ENCODE measurements at places on chromosomes 12 and 14.

DNA sequence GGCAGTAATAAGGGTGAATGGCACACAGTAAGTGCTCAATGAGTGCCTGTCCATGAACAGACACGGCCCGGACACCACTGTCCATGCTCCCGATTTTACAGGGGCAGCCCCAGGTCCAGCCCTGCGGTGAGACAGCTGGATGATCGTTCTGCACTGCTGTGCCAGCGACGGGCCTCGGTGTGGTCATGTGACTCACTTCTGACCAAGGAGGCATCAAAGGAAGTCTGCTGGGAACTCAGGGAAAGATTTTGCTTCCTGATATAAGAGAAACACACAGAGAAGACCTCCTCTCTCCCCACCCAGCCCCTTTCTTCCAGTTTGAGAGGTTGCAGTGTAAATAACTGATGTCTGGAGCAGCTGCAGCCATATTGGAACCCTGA is 126.6 kb downstream of the SCARB1 start:
- DNase-seq, result no peak

DNA sequence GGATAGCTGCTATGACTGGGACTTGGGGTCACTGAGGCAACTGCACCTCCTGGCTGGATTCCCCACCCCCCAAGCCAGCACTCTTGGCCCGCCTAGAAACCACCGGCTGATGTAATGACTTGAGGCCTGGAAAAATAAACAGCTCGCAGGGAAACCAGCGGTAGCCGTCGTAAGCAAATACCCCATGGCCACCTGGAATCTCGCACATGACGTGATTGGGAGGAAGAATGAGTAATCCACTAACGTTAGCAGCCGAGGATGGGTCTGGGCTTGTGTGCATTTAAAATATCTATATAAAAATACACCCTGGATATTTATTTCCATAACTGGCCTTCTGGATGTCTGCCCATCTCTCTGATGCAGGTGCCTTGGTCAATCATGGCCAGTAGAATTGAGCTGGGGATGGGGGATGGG is 120.1 kb downstream of the SMOC1 start:
- no peak for DNase-seq

- peak; percentile 76 for DNase-seq
These were observed 1.5 kb downstream of the CIPC start for GRCh38 chr14:77099425-77100167.

GRCh38 chr14:35482994-35483515 is 50.9 kb upstream of the INSM2 start:
- DNase-seq, result no peak

- no peak for DNase-seq
These were observed 6.7 kb upstream of the PLD4 start for GRCh38 chr14:104917993-104918392.

DNA sequence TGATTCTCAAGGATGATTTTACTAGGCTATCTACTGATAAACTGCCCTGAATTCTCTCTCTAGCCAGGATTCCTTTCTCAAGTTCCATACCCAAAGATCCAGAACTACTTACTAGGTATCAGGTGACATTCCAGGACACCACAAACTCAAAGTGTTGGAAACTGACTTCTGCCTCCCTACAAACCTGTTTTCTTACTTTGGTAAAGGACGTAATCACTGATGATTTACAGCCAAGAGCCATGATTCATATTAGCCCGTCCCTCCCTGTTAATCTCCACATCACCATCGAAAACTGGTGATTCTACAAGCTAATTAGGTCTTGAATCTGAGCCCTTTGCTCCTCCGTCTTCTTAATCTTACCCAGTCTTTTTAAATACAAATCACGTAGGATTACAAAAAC is 1.0 kb upstream of the ATG14 start:
- DNase-seq, result no peak

GRCh38 chr14:71780075-71780474 is 152.2 kb upstream of the RGS6 start:
- DNase-seq, result no peak

DNA sequence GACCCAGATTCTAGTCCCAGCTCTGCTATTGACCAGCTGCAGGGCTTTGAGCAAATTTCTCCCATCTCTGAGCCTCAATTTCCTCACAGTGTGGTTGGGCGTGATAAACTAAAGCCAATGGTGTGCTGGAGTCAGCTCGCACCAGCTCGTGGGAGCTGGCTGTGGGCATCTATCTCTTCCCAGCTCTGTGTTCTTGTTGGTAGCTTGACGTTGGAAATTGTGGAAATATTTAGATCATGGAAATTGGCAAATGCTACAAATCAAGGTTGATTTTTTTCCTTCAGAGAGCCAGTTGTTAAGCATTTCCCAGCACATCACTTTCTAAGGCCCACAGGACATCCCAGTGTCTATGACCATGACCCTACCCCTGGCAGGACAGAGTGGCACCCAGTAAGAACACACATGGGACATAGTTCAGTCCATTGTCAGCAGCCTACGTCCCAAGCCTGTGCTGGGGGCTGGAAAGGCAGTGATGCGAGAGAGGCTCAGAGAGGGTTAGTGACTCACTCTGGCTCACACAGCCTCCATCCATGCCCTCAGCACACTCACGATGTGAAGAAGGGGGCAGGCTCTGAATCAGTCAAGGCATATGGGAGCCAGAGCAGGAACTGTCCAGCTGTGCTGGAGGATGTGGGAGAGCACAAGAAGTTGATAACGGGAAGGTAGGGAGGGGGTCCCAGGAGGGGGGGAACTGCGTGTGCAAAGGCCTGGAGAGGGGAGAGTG is 77.6 kb downstream of the LGMN start:
- DNase-seq, result no peak

- no peak for DNase-seq
These were observed 965 bp upstream of the SMOC1 start for GRCh38 chr14:69878251-69878650.

GRCh38 chr12:23108957-23109356 is 484.0 kb downstream of the ETNK1 start:
- DNase-seq, result no peak

- no peak for DNase-seq
These were observed 54.7 kb upstream of the EIF5 start for GRCh38 chr14:103279142-103280025.

DNA sequence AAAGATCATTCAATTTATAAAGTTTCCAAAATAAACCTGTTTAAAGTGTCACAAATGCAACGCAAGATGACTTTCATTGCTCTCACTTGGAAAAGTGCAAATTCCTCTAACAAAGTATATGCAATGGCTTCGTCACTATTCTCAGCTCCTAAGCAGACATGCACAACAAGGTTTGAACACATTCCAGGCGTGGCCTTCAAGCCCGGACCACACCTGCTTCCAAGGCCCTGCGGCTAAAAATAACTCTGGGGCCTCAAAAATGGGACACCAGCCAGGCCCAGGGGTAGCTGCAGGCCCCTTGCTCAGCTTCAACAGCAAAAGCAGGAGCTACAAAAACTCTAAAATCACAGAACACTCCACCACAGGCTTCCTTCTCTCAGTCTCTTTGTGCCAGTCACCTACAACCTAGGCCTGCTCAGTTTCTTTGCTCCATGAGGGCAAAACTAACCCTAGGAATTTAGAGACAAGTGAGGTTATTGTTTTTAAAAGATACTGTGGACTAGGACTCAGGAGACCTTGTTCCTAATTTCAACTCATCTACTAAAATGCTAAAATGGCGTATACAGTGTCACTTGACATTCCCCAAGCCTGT is 29.3 kb downstream of the DUSP16 start:
- DNase-seq, result no peak

- DNase-seq, result no peak
These were observed 7.6 kb downstream of the SLC7A8 start for GRCh38 chr14:23175823-23176222.

- no peak for DNase-seq
These were observed 40.5 kb downstream of the TSPAN11 start for GRCh38 chr12:30967026-30967425.

DNA sequence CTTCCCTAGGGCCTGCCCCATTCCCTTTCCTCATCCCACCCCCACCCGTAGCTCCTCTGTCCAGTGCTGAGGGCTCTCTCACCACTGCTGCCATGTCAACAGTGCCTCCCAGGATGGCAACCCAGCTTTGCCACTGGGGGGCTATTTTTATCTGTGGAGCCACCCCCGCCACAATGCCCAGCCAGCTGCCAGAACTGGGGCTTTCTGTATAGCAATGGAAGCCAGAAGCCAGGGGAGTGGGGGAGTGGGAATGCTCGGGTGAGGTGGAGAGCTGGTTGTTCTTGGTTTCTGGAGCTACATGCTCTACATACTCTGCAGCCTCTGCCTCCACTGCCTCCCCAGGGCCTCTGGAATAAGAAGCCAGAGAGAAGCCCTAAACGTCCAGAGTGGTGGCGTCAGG is 8.9 kb downstream of the PDE1B start:
- no peak for DNase-seq

- DNase-seq, result no peak
These were observed 353.9 kb downstream of the GRIN2B start for GRCh38 chr12:13627536-13627935.

DNA sequence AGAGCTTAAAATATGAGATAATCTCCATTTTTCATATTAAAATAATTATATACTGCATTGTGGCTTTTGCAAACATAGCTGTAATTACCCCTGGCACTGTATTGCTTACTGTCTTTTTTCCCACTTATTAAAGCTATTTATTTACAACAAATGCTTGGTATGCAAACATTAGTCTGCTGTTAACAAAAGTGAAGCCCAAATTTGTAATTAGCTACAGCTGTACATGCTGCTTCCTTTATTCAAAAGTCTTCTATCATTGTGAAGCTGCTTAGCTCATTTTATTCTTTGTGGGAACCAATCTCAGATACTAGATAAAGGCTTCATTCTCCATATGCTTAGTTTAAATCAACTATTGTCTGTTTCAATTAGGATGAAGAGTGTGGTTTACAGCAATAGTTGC is 425.8 kb upstream of the FOXG1 start:
- DNase-seq, result no peak

- no peak for DNase-seq
These were observed 1.2 kb downstream of the DDIT3 start for GRCh38 chr12:57518920-57519795.

DNA sequence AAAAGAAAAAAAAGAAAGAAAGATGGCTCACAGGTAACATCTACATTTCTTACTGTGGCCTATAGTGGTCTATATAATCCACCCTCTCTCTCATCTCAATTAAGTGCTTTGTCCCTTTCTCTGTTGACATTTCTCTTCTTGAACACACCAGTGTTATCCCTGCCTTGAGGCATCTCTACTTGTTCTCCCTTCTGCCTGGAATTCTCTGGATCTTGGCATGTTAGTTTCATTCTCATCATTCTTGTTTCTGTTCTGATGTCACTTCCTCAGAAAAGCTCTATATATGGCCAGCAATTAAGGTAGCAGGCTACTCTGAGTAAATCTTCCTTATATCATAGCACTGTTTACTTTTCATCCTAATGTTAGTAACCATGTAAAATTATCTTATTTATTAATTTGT is 155.7 kb upstream of the PDZRN4 start:
- no peak for DNase-seq

GRCh38 chr12:113829212-113829611 is 136.9 kb downstream of the RBM19 start:
- DNase-seq, result no peak

- no peak for DNase-seq
These were observed 5.3 kb downstream of the NAV3 start for GRCh38 chr12:77835969-77836368.

GRCh38 chr14:103526914-103527248 is 2.1 kb upstream of the TRMT61A start:
- no peak for DNase-seq

DNA sequence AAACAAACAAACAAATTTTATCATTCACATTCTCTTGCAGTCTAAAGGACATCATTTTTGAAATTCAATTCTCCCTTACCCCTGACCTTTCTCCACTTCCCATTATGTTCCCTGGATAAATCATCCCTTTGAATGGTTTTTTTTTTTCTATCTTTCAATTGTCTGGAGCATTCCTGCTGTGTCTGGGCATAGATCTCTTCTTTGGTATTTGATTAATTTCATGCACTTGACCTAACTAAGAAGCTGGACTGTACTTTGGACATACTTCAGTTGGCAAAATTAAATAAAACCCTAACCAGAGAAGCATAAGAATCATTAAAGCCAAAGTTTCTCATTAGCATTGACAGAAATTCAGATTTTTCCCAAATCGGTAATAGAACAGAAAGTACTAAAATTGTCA is 163.6 kb upstream of the BMP4 start:
- no peak for DNase-seq

DNA sequence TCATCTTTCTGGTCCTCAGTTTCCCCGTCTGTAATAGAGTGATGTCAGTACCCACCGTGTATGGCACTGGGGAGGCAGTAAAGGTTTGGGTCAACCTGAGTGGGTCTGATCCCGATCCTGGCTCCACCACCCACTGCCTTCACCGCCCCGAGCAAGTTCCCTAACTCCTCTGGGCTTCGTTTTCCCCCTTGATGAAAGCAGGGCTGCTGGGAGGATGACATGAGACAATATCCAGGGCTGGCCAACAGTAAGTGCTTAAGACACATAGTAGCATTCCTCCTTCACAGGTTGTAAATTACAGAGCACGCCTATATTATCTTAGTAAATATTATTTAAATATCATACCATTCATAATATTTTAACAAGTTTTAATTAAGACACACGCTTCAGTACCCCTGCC is 595 bp downstream of the PLEK2 start:
- no peak for DNase-seq

- DNase-seq, result no peak
These were observed 91.8 kb upstream of the RIC8B start for GRCh38 chr12:106682594-106683234.

DNA sequence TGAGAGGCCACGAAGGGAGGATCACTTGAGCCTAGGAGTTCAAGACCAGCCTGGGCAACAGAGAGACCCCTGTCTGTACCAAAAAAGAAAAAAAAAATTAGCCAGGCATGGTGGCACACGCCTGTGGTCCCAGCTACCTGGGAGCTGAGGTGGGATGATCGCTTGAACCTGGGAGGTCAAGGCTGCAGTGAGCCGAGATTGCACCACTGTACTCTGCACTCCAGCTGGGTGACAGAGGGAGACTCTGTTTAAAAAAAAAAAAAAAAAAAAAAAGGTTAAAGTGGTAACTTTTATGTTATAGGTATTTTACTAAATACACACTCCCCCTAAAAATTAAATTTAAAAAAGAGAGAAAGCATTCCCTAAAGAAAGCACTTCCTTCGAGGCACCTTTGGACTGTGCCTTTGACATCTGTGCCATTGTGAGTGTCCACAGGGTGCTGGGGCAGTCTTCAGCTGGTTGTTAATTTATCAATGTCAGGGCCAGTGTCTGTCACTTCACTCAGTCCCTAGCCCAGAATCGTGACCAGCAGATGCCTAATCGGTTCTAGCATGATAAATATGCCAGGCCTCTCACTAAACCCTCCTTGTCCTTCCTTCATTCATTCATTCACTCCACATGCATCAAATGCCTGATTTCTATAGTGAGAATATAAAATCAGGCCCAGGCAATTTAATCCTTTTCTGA is 63.1 kb downstream of the B4GALNT3 start:
- DNase-seq, result no peak

DNA sequence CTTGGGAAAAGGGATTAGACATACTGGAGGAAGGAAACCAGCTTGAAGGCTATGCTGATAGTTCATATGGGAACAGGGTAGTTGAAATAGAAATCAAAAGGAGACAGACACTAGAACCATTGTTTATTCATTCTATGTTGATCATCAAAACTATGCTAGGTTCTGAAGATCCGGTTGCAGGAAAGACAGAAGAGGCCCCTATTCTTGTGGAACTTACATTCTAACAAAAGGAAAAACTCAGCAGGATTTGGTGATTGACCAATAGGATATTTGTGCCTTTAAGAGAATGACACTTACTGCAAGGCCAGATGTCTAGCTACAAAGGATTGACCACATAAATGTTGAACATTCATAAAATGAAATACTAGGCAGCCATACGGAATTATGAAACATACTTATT is 179.2 kb downstream of the AKAP6 start:
- DNase-seq, result no peak

GRCh38 chr12:130591736-130592135 is 124.4 kb downstream of the RIMBP2 start:
- no peak for DNase-seq
